Foreskin melanocyte (primary cell): ENCODE measurements at places on chromosomes 5 and 9.

GRCh38 chr9:19431361-19432171 is 22.8 kb downstream of the ACER2 start:
- DNase-seq, result no peak

DNA sequence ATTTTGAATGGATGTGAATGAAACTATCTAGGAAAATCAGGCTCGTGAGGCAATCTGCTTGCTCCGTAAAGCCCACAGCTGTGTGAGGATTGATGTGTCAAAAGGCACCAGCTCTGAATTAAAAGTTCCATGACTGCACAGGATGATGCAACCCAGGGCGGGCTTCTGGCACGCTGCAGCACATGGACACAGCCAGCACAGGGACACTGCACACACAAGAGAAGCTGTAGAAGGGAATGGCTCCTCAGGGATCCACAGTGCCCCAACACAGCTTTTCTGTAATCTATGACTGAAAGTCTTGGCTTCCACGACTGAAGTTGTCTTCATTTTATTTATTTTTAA is 151.0 kb downstream of the GCNT1 start:
- DNase-seq, result no peak

GRCh38 chr5:28117273-28117672 is 1078.9 kb upstream of the CDH9 start:
- no peak for DNase-seq

- DNase-seq, result no peak
These were observed 22.7 kb upstream of the PCSK1 start for GRCh38 chr5:96455789-96456188.

DNA sequence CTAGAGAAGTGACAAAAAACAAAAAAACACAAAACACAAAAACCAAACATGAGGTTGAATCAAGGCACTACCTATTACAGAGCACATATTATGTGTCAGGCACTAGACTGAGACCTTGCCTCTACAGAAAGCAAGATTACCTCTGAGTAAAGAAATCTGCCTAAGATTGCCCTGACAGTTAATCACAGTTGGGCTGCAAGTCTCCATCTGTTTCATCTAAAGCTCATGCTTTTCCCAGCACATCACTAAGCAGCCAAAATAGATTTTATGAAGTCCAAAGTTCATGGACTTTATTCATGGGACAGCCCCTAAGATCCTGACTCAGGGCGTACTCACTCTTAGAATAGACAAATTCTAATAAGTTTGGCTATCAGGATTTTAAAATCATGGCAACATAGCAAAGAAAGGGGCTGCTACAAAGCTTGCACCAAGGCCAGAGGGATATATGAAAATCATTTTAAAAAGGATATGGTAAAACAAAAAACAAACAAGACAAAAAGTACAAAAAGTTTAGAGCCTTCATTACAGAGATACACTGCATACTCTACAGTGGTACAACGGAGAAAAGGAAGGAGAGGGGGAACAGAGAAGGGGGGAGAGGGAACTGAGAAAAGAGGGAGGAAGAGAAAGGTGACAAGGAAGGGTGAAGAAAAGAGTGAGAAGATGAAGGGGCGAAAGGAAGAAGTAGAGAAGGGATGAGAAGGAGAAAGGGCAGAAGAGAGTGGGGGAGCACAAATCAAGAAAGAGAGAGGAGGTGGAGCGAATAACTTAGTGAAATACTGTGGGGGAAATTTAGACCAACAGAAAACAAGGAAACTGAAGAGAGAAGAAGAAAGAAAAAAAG is 58.2 kb downstream of the RICTOR start:
- peak; percentile 29 for DNase-seq

DNA sequence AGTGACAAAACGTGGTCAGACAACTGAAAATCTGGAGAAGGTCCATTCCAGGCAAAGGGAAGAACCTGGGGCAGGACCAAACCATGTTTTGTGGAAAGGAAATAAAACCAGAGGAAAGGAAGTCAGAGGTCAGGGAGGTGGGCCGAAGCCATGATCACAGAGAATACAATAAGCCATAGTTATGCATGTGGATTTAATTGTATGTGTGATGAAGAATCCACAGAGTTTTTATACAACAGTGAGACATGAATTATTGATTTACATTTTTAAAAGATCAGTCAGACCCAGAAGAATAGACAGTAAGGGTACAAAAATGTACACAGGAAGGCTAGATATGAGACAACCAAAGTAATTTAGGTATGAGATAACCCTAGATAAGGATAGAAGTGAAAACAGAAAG is 20.8 kb downstream of the TTC33 start:
- DNase-seq, result no peak

- DNase-seq, result peak; percentile 46
These were observed 26.8 kb downstream of the FAM81B start for GRCh38 chr5:95417971-95418370.

DNA sequence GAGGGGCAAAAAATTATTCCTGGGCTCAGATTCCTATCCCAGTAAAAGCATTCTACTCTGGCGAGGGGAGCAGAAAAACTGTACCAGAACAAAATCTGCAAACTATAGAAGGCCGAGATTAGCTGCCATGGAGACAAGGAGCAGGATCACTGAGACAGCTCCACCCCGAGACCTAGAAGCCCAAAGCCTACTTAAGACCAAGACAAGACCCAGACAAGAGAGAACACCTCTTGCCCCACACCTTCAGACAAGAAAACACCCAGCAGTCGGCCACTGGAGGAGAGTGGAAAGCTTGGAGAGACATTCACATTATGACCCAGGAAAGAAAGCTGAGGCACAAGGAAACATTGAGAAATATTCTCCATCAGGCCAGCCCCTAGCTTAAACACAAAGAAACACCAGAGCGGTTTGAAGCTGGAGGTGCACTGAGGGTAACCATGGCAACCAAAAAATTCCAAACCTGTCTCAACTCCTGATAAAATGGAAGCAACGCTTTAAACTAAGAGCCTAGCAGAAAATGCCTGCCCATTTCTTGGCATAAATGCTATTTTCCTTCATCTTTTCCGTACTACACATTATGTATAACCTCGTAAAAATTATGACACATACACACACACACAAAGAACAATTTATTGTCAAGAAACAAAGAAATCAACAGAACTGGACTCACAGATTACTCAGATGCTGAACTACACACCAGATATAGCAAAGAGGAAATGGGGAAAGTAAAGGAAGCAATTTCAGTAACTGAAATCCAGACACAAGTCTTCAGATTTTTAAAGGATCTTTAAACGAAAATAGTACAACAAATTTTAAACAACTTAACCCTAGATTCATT is 53.8 kb upstream of the FTMT start:
- peak; percentile 48 for DNase-seq

- no peak for DNase-seq
These were observed 60.3 kb downstream of the STX17 start for GRCh38 chr9:99966716-99967115.

GRCh38 chr5:109833946-109834345 is 144.2 kb downstream of the MAN2A1 start:
- no peak for DNase-seq

DNA sequence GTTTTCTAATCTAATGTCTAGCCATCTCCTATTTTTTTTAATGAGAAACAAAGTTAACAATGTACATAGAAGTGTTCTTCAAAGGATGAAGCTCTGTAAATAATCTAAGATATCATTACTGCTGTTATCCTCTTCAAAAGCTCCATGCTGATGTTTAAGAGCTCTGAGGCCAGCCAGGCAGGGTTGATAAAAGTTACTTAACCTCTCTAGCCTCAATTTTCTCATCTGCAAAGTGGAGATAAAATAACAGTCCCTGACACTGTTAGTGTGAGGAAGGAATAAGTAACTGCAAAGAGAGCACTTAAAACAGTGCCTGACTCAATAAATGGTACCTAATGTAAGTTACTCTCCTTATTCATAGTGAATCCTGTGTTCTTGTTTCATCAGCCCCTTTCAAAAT is 60.1 kb downstream of the LHFPL2 start:
- DNase-seq, result no peak

GRCh38 chr9:124465736-124466135 is 15.5 kb downstream of the ADGRD2 start:
- DNase-seq, result no peak

- no peak for DNase-seq
These were observed 285.8 kb downstream of the ZNF608 start for GRCh38 chr5:124460642-124461041.

- no peak for DNase-seq
These were observed 7.3 kb downstream of the RNF14 start for GRCh38 chr5:141976176-141976575.

DNA sequence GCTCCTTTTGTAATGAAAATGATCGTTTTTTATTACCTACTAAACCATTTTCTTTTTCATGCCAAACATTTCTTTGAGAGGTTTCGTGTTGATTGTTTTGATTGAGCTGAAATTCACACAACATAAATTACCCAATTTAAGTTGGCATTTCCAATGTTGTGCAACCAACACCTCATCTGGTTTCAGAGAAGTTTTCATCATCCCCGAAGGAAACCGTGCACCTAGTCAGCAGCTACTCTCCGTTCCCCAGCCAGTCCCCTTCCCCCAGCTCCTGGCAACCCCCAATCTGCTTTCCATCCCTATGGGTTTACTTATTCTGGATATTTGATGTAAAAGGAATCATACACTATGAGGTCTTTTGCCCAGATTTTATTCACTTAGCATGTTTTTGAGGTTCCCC is 123.6 kb downstream of the ADCY2 start:
- DNase-seq, result no peak

DNA sequence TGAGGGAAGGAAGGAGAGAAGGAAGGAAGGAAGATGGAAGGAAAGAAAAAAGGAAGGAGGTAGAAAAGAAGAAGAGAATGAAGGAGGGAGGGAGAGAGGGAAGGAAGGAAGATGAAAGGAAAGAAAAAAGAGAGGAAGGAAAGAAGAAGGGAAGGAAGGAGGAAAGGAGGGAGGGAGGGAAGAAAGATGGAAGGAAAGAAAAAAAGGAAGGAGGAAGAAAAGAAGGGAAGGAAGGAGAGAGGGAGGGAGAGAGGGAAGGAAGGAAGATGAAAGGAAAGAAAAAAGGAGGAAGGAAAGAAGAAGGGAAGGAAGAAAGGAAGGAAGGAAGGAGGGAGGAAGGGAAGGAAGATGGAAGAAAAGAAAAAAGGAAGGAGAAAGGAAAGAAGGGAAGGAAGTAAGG is 184.4 kb upstream of the TRIM32 start:
- DNase-seq, result no peak

DNA sequence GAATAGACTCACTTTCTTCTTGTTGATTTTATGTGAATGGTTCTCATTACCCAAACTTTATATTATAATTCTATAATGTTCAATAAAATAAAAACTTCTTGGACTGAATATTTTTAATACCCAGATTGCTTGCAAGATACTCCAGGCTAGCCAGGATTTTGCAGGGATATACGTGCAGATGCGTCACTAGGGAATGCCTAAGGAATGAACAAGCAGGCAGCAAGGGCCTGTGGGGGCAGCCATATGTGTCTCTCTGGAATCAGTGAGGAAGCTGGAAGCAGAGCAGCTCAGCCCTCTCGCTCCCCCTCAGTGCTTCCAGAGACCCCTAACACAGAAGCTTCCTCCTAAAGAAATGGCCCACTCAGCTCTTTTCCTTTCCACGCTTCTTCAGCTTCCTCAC is 457.4 kb downstream of the CCDC171 start:
- no peak for DNase-seq

- DNase-seq, result no peak
These were observed 677 bp downstream of the MFAP3 start for GRCh38 chr5:154039458-154039829.

GRCh38 chr5:90479611-90480385 is 5.1 kb downstream of the POLR3G start:
- peak; percentile 27 for DNase-seq

- DNase-seq, result no peak
These were observed 1.8 kb downstream of the SUB1 start for GRCh38 chr5:32587067-32587551.

DNA sequence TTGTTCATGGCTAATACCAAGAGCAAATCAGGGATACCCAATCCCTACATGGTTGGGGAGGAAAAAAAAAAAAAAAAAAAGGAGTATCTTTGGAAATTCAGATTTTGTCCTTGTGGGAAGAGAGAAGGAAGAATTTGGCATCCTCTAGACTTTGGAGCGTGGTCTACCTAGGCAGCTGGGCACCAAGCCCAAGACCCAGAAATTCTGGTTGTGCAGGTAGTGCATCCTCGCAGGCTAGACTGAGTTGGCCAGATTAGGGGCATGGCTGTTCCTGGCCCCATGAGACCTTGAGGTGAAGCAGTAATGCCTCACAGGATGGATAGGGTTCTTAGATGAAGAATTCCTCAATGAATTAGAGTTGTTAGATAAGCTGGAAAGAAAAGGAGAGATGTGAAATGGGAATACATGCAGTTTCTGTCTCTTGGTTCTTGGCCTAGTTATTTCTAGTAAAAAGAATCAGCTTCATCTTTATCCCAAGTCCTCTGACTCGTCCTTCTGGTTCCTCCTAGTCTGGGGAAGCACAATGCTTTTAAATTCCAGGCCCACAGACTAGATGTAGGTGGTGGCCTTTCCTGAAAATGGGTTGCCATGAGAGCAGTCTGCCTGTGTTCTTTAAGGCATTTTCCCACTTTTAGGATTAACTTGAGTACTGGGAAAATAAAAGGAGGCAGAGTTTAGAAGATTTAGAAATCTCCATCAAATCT is 140.5 kb upstream of the RUSC2 start:
- DNase-seq, result no peak

DNA sequence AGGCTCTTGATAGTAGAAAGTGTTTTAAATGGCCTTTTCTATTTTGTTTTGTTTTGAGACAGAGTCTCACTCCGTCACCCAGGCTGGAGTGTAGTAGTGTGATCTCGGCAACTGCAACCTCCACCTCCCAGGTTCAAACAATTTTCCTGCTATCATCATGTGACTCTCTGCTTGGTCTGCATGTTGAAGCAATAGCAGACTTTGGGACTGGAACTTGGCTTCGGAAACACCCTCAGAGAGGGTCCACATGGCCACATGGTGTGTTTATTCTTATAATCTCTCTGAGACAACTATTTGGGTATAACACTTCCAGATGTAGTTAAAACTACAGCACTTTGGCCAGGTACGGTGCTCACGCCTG is 10.9 kb downstream of the SLC1A1 start:
- no peak for DNase-seq

GRCh38 chr5:123094237-123094918 is 5.3 kb downstream of the PRDM6 start:
- no peak for DNase-seq

DNA sequence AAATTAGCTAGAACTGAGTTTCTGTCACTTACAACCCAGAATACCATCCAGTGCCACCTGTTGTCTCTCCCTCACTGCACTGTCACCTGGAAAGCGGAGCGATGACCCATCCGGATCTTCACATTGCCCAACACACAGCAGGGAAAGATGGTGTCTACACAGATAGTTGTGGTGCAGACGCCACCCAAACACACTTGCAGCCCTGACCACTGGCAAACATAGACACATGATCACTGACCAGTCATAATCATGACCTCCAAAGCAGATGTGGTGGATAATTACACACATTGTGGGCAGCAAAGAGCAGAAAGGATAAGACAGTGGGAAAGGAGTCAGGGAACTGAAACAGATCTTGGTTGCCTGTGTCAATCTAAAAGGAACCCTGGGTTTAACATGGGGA is 64.7 kb downstream of the GABBR2 start:
- no peak for DNase-seq

DNA sequence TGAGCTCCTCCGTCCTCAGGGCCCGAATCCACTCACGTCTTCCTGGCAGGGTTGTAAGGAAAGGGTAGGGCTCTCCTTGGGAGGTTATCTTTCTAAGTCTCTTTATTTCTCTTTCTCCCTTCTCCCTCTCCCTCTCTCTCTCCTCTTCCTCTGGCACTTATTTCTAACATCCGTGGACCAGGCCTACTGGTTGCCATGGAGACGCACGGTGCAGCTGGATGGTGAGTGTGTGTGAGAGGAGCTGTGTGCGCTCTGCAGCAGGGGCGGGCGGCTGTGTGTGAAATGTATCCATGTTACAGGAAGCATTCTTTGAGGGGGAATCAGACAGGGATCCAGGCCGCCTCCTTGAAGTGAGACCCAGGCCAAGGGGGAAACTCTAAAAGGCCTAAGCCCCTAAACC is 32.2 kb downstream of the PCDH1 start:
- no peak for DNase-seq
